Islet precursor cell (in vitro differentiated cells): ENCODE measurements at places on chromosomes 6 and 20.
A peak's percentile ranks its signal among the peaks of the same experiment; 100 is the strongest.

DNA sequence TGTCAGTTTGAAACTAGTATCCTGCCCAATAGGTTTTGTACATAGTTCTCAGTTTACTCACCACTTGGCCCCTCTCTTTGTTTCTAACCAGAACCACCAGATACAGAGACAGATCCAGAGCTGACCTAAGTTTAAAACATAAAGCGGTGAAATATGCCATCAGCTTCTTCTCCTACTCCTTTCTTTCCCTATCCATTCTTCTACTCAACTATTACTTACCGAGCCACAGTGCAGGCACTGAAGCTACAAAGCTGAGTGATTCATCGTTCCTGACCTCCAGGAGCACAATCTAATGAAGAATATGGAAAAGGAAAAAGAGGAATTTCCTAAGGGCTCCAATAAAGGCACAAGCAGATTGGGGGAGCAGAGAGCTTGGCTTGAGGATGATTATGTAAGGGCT lies 286.0 kb downstream of the FOXC1 start:
- no peak for DNase-seq

GRCh38 chr6:109793792-109794191 lies 102.7 kb downstream of the FIG4 start:
- DNase-seq, result peak; percentile 59

DNA sequence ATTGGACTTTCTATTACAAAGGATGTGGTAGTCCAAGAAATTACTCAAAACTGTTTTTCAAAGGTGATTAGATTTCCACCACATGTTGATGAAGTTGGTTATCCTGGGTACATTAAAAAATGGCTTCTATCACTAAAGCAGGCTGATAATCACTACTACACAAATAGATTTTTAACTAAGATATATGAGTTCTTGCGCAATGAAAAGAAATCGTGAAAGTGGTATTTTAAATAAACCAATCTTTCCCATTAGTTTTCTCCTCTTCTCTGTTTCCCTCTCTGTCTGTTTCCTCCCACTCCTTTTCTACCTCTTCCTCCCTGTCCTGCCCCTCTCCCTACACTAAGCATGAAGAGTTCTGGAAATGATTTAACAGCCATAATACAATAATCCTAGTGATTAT lies 487.9 kb upstream of the CITED2 start:
- DNase-seq, result no peak

GRCh38 chr6:3159805-3160781 lies 2.7 kb upstream of the TUBB2A start:
- peak; percentile 90 for DNase-seq

DNA sequence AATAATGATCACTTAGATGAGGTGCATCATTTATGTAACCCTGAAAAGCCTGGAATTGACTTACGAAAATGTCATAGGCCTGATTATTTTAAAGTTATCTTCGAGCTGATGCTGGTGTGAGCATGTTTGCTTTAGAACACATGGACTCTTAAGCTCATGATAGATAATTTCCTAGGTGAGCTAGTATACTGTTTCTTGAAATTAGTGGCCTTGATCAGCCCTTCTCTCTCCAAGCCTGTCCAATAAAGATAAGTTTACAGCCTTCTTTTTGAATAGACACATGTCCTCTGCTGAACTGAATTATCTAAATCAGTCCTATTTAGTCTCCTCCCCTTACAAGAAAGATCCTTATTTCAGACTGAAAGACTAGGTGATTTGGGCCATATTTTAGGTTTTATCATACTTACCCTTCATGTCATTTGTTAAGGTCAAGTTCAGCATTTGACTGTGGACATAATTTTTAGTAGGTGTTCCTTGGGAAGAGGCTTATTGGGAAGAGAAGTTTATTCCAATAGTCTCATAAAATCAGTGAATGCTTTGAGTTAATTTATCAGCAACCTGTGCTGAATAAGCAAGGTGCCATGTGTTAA lies 15.3 kb downstream of the FOXO3 start:
- no peak for DNase-seq

- no peak for DNase-seq
Observed at GRCh38 chr6:91167846-91168245, 581.0 kb upstream of the MAP3K7 start.

GRCh38 chr6:143601504-143601903 lies 76.3 kb upstream of the PHACTR2 start:
- DNase-seq, result no peak

GRCh38 chr6:136921936-136922684 lies at the start of gene SLC35D3:
Gene SLC35D3 (plus strand): TSS chr6:136922301. CDS start chr6:136922429, 128 bp downstream.
- peak; percentile 69 for DNase-seq

GRCh38 chr6:3868544-3868943 lies 19.4 kb downstream of the FAM50B start:
- peak; percentile 33 for DNase-seq

DNA sequence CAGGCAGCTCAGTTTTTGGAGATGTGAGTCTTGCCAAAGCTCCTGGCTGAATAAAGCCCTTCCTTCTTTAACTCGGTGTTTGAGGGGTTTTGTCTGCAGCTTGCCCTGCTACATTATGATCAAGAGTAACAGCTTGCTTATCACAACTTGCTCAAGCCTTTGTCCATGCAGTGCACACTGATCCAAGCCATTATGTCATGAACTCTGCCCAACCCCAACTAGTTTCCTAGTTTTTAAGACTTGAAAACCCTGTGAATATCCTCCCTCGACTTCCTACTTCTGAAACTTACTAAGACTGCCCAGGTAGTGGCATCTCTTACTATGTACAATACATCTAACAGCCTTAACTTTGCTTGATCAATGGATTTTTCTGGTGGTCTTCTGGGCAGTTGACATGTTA lies 50.3 kb upstream of the ADGRF4 start:
- DNase-seq, result no peak

GRCh38 chr20:25491446-25492038 lies 84.1 kb downstream of the GINS1 start:
- DNase-seq, result no peak

DNA sequence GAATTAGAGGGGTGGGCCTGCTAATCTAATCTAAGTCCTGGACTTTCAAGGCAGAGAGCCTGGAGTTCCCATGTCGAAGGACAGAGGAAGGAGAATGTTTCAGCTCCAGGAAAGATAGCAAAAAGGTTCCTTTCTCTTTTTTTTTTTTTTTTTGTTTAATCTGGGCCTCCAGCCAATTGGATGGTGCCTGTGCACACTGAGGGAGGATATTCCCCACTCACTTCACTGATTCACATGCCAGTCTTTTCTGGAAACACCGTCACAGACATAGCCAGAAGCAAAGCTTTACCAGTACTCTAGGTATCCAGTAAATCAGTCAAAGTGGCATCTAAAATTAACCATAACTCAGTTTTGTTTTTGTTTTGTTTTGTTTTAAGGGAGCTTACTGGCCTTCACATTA lies 721.1 kb downstream of the TENT5A start:
- no peak for DNase-seq

GRCh38 chr20:61354901-61355495 lies 102.9 kb downstream of the CDH4 start:
- no peak for DNase-seq

DNA sequence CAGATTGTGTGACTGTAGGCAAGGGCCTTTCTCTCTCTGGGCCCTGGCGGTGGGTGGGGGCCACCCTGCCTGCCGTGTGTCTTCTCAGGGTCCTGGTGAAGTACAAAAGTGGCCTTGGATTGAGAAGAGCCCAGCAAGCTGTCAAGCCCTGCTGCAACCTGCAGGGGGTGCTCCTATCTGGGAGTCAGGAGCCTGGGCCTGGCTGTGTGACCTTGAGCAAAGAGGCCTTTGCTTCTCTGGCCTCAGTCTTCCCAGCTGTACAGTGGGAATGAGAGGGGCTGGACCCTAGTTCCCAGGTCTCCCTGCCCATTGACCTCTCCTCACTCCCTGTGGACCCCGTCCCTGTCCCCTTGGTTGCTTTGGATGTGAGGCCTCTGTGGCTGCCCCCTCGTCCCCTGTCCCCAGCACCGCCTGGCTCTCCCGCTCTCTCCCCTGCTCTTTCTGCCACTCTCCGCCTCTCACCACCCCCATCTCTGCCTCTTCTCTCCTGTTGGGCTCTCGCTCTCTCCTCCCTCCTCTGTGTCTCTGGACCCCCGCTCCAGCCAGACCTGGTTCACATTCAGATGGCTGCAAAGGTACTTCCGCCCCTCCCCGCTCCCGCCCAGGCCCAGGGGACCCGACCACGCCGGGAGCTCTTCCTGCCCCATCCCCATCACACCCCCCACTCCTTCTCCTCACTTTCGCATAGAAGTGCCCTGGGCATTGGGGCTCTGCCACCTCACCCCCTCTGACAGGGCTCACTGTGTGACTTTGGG lies 46.7 kb downstream of the SRC start:
- peak; percentile 71 for DNase-seq

DNA sequence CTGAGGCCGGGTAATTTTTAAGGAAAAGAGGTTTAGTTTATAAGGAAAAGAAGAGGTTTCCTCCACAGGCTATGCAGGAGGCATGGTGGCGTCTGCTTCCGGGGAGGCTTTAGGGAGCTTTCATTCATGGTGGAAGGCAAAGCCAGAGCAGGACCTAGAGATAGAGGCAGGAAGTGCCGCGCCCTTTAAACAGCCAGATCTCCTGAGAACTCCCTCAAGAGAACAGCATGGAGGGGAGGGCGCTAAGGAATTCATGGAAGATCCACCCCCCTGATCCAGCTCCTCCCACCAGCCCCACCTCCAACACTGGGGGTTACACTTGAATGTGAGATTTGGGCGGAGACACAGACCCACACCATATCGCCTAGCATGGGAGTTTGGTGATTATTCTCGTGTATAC lies 13.9 kb upstream of the DACT2 start:
- no peak for DNase-seq

DNA sequence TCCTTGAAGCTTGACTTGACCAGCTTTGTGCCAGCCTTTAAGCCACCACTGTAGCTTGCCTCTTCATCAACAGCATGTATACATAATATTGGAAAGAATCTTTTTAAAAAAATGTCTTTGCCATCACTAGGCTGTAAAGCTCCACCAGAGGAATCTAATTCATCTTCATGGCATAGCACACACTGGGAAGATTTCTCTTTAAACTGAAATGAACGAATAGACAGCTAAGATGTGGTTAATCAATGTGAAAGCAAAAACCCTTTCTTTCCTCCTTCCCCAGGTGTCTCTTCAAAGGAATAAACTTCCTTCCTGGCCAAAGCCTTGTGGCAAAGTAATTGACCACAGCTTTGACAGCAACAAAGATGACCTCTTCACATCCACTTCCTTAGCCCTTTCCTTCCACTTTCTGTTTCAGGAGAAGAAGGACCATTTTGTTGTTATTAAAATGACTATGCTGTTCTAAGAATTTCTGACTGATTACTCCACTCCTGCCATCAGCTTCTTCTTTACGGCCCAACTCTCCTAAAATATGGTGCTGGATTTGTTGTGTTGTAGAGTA lies 428.7 kb upstream of the SOX4 start:
- DNase-seq, result no peak

DNA sequence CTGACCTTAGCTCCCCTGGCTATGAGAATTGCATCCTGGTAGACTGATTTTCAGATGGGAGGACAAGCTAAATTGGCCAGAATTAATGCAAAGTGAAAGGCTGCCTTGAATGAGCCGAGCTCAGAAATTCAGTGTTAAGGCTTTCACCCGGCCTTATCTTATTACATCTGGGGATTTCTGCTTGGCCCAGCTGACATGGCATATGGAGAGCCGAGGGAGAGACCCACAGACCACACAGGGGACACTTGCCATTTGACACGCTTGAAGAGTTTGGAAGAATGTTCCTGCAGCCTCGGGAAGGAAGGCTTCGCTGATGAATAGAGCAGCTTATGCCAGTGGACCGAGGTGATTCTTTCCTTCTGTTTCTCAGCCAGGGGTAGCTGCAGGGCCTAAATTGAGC lies 9.0 kb downstream of the MOCS3 start:
- DNase-seq, result no peak

DNA sequence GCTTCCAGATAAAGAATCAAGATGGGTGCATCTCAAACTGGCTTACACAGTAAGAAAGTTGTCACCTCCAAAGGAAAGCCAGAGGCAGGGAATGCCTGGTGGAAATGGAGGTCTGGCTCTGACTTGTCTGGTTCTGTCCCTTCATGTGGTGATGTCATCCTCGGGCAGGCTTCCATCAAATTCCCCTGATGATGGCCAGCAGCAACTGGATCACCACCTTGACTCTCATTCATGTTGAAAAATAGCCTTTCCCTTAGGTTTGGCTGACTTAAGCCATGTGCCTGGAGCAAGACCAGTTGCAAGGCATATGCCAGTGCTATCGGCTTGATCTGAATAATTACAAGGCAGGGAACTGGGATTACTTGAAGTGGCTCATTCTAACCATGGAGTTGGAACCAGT lies 28.8 kb downstream of the IMPG1 start:
- DNase-seq, result no peak

GRCh38 chr6:106830930-106831329 lies 143.6 kb downstream of the CD24 start:
- no peak for DNase-seq

GRCh38 chr6:37589941-37590340 lies 90.2 kb upstream of the CCDC167 start:
- DNase-seq, result no peak

DNA sequence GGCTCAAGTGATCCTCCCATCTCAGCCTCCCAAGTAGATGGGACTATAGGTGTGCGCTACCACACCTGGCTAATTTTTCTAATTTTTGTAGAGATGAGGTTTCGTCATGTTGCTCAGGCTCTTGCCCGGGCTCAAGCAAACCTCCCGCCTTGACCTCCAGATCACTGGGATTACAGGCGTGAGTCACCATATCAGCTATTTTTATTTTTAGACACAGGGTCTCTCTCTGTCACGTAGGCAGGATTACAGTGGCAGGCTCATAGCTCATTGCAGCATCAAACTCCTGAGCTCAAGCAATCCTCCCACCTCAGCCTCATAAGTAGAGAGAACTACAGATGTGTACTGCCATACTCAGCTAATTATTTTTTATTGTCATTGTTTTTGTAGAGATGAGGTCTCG lies 41.7 kb downstream of the SLC23A2 start:
- DNase-seq, result no peak

GRCh38 chr20:41717483-41717882 lies 99.3 kb upstream of the CHD6 start:
- no peak for DNase-seq

DNA sequence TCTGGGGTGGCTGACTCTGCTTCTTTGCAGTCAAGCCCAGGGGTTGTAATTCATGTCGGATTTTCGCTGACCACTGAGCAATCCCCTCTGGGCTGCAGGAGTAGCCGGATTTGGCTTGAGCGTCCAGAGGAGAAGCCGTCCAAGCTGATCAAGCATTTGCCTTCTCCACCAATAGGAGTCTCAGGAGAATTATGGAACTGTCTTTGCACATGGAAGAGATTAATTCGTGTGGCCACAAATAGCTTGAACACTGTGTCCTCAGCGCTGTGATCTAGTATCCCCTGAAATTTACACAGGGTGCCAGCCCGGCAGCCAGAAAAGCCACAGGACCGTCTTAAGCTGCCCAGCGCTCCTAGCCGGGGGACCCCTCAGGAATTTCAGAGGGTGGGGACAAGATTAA lies 37.1 kb downstream of the EYA2 start:
- no peak for DNase-seq
